ENCODE measurements at places on chromosomes 4 and X.

- DNase-seq = no peak
Observed at GRCh38 chrX:7242613-7243012, 94.7 kb upstream of the PUDP start.

DNA sequence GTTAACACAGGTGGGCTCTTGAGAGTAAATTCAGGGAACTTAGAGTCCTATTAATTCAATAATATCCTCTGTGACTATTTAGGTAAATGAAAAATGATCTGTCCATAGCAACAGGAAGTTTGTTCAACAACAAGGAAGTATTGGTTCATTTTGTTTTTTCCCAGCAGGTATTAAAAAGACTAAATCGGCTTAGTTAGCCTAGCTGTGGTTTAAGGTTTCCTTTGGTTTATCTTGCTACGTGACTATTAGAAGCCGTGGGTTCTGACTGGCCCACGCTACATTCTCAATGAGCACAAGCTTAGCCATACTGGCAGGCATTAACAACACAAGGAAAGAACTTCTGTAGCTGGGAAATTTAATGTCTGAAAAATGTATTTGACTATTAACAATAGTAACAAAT, 168.8 kb upstream of the HS3ST1 start:
- DNase-seq = no peak

GRCh38 chr4:93759506-93759905, 69.0 kb upstream of the ATOH1 start:
- no peak for DNase-seq

- no peak for DNase-seq
Observed at GRCh38 chr4:149108626-149109025, 666.4 kb upstream of the NR3C2 start.

DNA sequence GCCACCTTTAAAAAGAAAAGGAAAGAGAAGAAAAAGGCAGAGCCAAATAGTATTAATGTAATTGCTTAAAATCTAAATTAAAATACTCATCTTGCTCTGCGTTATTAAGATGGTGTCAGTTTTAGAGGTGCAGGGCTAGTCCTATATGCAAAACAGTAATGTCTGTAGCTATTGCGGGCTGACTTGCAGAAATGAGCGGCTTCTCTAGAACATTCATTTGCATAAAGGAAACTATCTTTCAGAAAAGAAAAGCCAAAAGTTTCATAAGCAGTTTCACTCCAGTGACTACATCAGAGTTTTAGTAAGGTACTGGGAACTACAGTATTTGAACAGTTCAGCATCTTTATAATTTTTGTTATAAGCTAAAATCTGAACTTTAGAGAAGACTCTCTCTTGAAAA, 6.0 kb downstream of the SMAD1 start:
- peak; percentile 83 for DNase-seq

DNA sequence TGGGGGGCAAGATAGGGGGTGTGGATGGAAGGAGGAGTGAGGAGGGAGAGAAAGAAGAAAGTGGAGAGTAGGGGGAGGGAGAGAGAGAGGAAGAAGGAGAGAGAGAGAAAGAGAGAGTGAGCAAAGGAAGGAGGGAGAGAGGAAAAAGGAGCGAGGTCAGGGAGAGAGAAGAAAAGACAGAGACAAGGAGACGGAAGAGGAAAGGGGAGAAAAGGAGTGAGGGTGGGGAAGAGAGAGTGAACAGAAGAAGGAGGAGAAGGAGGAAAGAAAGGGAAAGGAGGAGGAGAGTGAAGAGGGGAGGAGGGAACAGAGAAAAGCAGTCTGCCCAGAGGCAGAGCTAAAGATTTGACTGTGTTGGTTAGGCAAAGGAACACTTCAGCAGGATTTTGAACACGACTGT, 181.6 kb downstream of the MID1IP1 start:
- DNase-seq = no peak

- no peak for DNase-seq
Observed at GRCh38 chrX:9442056-9442455, 22.8 kb upstream of the TBL1X start.

DNA sequence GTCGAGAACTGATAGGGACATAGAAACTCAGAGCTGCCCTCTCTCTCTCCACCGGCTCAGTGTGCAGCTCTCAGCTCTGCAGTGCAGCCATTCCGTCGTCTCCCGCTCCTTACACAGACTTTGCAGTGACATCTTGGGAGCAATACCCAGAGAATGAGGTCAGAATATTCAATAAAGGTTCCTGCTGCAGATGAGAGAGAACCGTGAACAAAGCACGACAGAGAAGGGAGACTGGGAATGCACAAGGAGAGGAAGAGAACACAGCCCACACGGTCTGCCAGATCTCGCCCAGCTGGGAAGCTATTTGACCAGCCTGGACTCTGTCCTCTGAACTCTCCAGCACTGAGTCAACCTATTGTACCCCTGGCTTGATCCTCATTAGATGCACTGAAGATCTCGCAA, 118.0 kb upstream of the PPARGC1A start:
- DNase-seq = no peak

DNA sequence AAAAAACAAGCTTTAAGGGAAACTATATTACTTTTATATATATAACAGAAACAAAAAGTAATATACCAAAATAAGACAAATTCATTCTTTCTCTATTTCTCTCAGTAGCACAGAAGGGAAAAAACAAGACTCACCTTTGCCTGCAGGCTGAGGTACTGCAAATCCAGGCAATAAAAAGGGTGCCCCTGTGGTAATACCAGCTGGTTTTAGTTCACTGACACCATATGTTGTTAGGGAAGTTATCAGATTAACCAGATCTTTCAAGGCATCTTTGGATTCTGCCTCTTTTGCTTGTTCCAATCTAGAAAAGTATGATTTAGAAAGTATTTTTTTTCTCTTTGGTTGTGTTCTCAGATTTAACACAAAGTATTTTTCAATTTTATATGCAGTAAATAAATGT, 139.8 kb downstream of the WDFY3 start:
- no peak for DNase-seq

- DNase-seq = no peak
Observed at GRCh38 chrX:143648705-143649104, 12.8 kb upstream of the SLITRK4 start.

DNA sequence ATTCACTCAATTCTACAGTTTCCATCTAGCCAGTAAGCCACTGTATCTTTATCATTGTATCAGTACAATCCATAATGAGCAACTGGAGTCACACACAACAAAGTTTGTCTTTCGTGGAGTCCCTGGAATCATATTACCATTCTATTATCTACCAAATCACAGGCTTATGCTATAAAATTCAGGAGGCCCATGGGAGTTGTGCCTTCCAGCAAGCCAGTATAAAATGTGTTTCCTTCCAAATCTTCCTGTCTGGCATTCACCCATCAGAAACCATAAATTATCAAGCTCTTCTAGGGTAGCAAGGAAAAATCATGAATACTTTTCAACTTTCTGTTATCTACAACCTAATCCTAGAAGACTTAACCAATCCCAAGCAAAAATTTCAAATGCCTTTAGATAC, 1383.3 kb upstream of the PCDH7 start:
- no peak for DNase-seq

- no peak for DNase-seq
Observed at GRCh38 chrX:66760651-66761050, 121.8 kb upstream of the EDA2R start.

GRCh38 chrX:56563231-56564161, at the start of gene UBQLN2:
Gene UBQLN2, plus strand, starts transcription at chrX:56563627. Its CDS starts 247 bp downstream, at chrX:56563874.
- DNase-seq = no peak

DNA sequence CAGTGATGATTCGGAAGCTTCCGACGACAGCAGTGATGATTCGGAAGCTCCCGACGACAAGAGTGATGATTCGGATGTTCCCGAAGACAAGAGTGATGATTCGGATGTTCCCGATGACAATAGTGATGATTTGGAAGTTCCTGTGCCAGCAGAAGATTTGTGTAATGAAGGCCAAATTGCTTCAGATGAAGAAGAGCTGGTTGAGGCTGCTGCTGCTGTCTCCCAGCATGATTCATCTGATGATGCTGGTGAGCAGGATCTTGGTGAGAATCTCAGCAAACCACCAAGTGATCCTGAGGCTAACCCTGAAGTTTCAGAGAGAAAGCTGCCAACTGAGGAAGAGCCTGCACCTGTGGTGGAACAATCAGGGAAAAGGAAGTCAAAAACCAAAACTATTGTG, 14.2 kb downstream of the CXCR3 start:
- no peak for DNase-seq

All from GM12864 (cell line).